ENCODE measurements at places on chromosomes 3 and 15. TPM values are rescaled to one million over a fixed set of nuclear protein-coding genes. Genes with fewer than 3 reads are reported as not detected.

The ARHGEF26 gene
- 0.63 TPM for total RNA-seq

The C3orf62 gene
- 9.4 TPM for total RNA-seq

The PLCD1 gene
- 1.8 TPM for total RNA-seq

The TERC gene
- total RNA-seq = 2.9 TPM

The TMEM158 gene
- total RNA-seq = 1.9 TPM

The MYZAP gene
- 1.3 TPM for total RNA-seq

The PCOLCE2 gene
- 3.2 TPM for total RNA-seq

The NR2E3 gene
- total RNA-seq = 0.56 TPM

The BLOC1S6 gene
- 68.5 TPM for total RNA-seq
